ENCODE measurements at places on chromosomes 7 and 10.

DNA sequence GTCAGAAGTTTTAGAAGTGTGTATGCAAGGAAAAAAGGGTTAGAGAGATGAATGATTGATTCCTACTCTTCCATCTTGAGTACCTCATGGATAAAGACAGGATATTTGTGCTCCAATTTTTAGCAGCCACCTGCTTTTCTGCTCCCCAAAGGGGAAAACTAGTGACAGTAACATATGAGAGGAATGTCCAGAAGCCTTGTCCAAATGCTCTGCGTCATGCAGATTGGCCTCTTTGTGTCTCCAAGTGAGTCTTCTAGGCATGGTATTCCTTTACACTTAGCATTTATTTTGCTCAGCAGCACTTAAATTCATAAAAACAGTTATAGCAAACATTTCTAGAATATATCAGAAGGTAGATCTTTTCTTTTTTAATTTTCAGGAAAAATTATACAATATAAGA, 306.8 kb downstream of the CNTNAP2 start:
- no peak for DNase-seq

GRCh38 chr10:71690094-71690720, 29.4 kb downstream of the C10orf105 start:
- no peak for DNase-seq

- no peak for DNase-seq
Observed at GRCh38 chr7:38907766-38908165, 1.2 kb downstream of the VPS41 start.

DNA sequence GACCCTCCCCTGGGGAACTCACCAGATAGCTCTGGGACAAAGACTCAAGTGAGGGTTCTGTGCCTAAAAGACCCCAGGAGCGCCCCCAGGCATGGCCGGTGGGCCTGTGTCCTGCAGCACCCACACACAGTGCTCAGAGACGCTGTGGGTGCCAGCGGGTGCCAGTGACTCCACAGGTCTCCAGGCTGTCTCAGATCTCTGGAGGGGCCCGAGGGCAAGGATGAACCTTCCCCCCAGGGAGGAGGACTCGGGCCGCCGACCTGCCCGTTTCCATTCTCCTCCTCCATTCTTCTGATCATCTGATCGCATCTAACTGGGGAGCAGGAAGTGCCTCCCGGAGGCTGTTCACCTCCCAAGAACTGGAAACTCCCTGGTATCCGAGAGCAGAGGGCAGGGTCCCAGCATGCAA, 980 bp downstream of the ADAM8 start:
- DNase-seq, result no peak

GRCh38 chr7:141999058-141999623, 3.5 kb downstream of the MGAM start:
- DNase-seq, result no peak

DNA sequence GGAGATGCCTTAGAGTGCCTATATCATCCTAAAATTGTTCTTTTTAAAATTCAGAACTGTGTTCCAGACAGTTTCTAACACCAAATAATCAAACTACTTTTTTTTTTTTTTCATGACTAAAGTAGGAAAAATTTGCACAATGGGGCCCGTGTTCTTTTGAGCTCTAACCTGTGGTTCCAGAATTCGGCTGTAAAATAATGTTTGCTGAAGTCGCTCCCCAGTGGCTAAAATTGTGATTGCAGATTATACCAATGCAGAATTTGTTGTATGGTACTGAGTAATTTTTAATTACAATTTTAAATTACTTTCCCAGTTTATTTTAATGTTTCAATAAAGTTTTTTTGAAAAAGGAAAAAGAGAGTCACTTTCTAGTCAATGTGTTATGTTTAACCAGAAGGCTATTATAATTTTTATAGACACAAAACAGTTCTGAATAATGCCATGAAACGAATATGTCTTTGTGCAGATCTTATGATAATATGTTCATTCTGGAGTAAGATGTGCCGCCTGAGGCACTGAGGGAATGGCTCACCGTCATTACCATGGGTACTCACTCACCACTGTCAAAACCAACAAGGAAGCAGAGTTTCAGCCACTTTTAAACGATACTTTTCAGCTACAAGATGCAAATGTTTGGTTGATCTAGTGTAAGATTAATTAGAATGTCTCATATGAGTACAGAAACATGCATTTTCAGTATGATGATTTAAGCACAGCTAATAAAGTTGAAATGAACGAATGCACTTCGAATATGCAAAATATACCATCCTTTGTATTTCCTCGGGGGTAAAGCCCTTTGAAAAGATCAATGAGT, 173.6 kb downstream of the PRKCQ start:
- no peak for DNase-seq

DNA sequence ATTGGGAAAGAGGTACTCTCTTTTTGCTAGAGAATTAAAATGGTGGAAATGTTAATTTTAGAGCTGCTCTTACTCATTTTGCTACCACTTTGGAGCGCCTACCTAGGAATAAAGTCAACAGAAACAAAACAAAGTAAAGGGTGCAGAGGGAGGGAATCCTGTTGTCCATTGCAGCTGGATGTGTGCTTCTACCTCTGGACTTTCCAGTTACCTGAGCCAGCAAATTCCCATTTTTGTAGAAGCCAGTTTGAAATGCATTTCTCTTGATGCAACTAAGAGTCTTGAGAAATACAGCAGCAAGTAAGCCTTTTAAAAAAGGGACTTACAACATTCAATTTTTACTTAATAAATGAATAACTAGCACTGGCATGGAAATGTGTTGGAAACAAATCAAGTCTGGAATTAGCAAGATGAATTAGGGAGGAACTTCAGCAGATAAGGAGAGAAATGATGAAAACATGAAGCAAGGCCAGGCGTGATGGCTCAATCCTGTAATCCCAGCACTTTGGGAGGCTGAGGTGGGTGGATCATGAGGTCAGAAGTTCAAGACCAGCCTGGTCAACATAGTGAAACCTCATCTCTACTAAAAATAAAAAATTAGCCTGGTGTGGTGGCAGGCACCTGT, 113.5 kb upstream of the CTTNBP2 start:
- DNase-seq, result no peak

DNA sequence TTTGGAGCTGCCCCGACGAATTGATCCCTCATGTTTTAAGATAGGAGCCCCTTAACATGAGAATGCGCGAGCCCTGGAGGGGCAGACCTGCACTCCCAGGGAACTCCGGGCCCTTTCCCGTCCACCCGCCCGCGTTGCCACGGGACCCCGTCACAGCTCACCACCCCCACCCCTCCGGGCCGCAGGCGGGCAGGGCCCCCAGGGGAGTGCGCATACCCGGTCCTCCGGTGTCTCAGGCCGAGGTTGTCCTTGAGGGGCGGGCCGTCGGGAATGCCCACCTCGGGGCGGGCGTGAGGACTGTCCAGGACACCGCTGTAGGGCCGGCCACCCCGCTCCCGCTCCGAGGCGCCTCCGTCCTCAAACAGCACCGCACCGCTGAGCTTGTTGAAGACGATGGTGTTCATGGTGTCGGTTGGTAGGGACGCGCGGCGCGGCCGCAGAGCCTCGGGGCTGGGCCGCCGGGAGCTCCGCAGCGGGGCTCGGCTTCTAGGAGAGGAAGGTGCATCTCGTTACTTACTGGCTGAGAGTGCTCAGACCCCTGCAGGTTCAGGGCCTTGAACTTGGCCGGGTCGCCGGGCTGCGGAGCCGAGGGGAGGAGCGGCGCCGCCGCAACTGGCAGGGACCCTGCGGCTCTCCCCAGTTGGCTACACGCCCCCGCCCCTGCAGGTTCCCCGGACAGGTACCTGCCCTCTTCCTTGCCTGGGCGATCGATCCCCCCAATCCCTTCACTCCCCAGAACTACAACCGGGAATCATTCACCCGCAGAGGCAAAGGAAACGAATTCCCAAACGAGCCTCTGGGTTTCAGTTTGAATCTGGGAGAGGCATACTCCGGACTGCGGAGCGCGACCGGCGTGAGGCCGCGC, 2.4 kb downstream of the MKX start:
- no peak for DNase-seq

GRCh38 chr10:114026189-114027040, 17.3 kb upstream of the ADRB1 start:
- DNase-seq, result no peak

GRCh38 chr7:144132262-144132661, 9.3 kb downstream of the OR2A14 start:
- no peak for DNase-seq

GRCh38 chr7:30162622-30163124, 27.9 kb downstream of the MTURN start:
- no peak for DNase-seq

- no peak for DNase-seq
Observed at GRCh38 chr10:93715345-93715744, 13.0 kb upstream of the FRA10AC1 start.

DNA sequence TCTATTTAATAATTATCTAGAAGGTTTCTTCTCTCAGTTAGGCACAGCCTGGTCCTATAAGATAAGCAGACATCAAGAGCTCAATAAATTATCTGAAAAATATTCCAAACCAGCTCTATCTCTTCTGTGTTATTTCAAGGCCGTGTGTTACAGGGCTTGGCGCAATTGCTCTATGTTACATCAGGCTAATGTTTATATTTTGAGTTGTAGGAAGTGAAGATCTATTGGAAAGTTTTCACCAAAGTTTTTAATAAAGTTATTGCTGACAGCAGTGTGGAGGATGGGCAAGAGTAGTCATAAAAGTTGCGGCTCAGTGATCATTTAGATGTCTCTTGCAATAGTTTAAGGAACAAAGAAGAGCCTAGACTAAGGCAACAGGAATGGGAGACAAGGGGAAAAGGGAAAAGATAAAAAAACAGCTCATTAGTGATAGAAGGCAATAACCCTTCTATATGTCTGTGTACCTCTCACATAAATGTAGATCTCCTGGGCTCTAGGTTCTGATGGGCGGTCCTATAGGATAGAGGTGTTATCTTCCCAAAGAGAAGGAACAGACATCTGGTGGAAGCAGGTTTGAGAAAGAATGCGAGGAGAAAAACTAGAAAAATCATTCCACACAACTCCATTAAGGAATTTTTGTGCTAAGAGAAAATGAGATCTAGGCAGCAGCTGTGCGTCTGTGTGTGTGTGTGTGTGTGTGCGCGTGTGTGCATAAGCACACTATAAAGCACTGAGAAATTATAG, 5.9 kb upstream of the ANKRD7 start:
- no peak for DNase-seq

DNA sequence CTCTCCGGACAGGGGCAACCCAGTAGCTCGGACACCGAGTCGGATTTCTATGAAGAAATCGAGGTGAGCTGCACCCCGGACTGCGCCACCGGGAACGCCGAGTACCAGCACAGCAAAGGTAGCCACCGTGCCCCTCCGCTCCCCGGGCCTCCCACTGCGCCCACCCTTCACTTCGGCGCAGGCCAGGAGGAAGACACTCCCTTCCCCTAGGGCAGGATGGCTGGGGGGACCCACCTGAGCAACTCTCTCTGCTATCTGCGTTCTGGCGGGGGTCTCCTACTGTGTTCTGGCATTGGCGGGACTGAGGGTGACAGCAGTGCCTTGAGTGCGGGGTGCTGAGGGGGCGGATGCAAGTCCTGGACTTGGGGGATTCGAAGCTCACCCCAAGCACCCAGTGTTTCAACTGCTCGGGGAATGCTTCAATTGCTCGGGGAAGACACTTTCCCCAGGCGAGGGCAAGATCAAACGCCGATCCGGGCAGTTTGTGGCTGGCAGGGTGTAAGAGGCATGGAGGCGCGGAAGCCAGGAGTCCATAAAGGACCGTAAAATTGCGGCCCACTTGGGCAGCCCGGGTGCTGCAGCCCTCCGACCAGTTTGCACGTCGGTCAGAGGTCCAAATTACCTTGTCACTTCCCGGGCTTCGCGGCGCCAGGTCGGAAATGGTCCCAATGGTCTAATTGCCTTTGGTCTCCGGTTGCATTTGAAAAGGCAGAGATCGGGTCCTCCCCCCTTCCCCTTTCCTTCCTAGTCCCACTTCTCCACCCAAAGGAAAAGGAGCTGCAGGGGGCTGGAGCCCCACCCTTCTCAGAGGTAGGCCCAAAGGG, 950 bp downstream of the EVX1 start:
- DNase-seq, result no peak

- no peak for DNase-seq
Observed at GRCh38 chr7:36160313-36160712, 7.3 kb downstream of the EEPD1 start.

DNA sequence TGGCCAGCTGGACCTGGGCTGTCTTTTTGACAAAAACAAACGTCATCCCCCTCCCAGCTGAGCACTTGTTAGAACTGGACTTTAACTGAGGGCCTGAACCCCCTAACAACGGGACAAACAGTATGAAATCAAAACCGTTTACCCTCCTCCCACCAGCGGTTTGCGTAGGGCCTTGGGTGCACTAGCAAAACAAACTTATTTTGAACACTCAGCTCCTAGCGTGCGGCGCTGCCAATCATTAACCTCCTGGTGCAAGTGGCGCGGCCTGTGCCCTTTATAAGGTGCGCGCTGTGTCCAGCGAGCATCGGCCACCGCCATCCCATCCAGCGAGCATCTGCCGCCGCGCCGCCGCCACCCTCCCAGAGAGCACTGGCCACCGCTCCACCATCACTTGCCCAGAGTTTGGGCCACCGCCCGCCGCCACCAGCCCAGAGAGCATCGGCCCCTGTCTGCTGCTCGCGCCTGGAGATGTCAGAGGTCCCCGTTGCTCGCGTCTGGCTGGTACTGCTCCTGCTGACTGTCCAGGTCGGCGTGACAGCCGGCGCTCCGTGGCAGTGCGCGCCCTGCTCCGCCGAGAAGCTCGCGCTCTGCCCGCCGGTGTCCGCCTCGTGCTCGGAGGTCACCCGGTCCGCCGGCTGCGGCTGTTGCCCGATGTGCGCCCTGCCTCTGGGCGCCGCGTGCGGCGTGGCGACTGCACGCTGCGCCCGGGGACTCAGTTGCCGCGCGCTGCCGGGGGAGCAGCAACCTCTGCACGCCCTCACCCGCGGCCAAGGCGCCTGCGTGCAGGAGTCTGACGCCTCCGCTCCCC, at the start of gene IGFBP1:
IGFBP1 (plus strand) TSS at position 304 of the 808 bp plus-strand sequence; CDS start at position 469, 165 bp downstream.
- DNase-seq, result no peak

GRCh38 chr10:117218654-117219053, 21.4 kb downstream of the KCNK18 start:
- DNase-seq, result no peak

DNA sequence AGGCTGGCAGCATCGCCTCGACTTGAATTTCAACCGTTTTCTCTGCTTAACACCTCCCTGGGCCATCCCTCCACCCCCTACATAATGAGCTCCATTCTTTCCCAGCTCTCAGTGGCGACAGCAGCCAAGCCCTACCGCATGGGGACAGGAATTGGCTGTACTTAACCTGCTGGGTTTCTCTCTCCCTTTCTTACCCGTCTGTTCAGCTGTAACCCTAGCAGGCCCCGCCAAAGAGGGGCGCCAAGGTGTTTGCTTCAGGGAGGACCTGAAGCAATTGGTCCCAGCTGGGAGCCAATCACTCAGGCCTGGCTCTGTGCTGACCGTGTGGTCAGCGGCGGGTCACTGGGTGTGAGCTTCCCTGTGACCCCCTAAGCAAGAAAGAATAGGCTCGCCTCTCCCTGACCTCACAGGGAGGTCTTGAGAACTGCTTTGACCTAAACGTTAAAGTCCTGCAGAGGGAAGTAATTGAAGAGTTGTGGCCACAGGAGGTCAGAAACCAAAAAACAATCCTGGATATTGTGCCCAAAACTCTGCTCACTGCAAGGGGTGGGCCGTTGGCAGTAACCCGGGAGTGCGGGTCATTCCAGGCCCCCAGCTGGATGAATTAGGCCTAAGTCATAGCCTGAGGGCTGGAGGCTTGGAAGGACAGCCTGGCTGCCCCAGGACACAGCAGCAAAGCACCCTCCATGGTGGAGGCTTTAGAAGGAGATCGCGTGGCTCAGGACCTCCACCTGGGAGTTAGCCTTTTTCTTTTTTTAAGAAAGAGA, 114.6 kb downstream of the ITIH5 start:
- no peak for DNase-seq

GRCh38 chr10:59944339-59944935, 38.1 kb upstream of the CCDC6 start:
- DNase-seq, result no peak

GRCh38 chr7:1466524-1467271, 7.4 kb upstream of the MICALL2 start:
- DNase-seq, result no peak

Data from activated CD4-positive, alpha-beta T cell treated with anti-CD3 and anti-CD28 coated beads for 1 hour (primary cell).